ENCODE measurements at places on chromosomes 3 and 15.

GRCh38 chr3:133457465-133458067, 57.7 kb downstream of the BFSP2 start:
- no peak for DNase-seq

GRCh38 chr3:55654123-55654760, 167.1 kb upstream of the WNT5A start:
- no peak for DNase-seq

GRCh38 chr3:193764959-193765358, 172.0 kb downstream of the OPA1 start:
- DNase-seq, result no peak

- DNase-seq, result no peak
These were observed 62.6 kb upstream of the ATP11B start for GRCh38 chr3:182730675-182731042.

GRCh38 chr15:38068626-38069391, 134.4 kb downstream of the TMCO5A start:
- DNase-seq, result no peak

DNA sequence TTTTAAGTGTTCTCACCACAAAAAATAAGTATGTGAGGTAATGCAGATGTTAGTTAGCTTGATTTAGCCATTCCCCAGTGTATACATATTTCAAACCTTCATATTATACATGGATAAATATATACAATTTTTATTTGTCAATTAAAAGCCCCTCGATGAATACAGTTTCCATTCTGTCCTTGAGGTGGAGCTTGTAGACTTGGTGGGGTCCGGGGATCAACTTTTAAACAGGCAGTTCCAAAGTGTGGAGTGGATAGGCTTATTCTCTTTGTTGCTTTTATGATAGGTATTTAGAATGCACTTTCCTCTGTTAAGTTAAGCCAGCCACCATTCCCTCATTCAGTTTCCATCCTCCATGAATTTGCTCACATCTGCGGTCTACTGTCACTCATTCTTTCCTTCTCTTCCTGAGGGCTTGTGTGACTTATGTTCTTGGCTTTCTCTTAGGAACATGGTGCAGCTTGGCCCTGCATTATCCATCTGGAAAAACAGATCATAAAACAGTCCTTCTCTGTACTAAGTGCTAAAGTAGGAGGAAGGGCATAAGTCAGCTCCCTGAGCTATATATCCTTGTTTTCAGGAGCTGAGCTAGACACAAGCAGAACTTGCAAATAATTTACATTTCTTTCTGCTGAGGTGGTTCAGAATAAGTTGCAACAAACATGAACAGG, 149.1 kb downstream of the NFKBIZ start:
- DNase-seq, result no peak

DNA sequence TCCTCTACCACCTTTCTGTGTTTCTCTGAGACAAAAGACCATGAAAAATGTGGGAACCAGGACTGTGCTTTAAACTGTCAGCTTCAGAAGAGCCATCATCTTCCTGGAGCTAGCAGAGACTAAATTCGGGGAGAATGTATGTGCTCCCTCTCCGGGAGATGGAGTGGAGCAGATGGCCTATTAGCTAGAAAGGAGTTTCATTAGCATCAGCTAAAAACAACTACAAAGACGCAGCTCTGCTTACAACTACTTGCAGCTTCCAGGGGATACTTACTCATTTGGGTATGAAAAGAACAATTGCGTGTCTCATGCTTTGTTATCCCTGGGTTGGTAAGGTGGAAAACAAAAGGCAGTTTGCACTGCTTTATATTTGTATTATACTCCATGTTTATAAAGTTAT, 159.6 kb downstream of the MFSD1 start:
- no peak for DNase-seq

DNA sequence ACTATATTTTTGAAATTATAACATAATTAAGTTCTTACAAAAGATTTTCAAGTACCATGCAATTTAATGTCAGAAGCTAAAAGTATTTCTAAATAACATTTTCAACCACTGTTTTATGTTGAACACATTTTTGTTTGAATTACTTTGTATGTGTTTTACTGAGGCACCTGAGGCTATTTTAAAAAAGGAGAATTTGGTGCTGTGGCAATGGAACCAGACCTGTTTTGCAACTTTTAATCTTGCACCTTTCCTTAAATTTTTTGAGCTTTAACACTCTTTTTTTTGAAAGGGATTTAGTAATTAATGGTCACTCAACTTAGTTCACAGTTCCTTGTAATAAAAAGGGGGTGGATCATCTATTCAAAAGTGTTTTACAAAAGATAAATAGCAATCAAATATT, 561.6 kb downstream of the ZBBX start:
- DNase-seq, result no peak

DNA sequence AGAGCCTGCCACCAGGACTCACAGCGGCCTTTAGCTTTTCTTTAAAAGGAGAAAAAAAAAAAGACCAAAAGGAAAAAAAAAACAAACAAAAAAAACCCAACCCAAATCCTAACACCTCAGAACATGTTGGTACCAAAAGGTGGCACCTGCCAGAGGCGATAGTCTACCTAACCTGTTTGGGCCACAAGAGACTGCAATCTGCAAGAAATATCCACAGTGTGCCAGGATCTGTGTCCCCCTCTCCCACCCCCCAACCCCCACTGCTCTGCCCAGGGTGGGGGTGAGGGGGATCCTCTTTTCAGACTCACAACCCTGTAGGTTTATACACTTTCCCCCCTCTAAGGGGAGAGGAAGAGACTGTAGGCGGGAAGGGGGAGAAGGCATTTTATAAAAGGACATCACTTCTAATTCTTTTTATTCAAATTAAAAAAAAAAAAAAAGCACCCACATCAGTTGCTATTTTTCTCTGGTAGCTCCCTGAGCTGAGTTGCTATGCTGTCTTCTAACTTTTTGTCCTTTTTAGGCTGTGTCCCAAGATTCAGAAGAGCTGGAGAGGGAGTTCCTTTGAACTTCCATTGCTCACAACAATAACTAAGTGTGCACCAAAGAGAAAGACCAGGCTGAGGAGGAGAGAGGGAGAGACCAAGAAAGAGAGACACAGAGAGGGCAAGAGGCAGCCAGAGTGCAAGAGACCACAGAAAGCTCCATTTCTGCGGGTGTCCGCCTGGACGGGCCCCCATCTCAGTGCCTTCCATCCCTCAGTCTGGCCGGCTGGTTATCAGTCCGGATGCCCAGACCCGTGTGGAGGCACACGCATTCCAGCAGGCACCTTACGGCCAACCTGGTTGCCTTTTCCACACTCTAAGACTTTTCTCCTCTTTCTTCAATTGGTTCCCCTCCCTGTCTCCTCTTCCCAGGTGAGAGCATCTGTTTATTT, 48.9 kb downstream of the TLE3 start:
- no peak for DNase-seq

GRCh38 chr15:82805994-82806406, at the start of gene FSD2:
Gene FSD2, minus strand, starts transcription at chr15:82806069. Its CDS starts 18,679 bp downstream, at chr15:82787390.
- DNase-seq, result no peak

Data from stimulated activated CD8-positive, alpha-beta memory T cell treated with anti-CD3 and anti-CD28 coated beads, Interleukin-12 subunit alpha, Interleukin-12 subunit beta, amount 100 ng/mL, for 1 hour (primary cell).